ENCODE measurements at places on chromosomes 1 and 21.

- no peak for DNase-seq
Observed at GRCh38 chr1:202578565-202578964, 131.7 kb downstream of the SYT2 start.

- DNase-seq: peak; percentile 77
Observed at GRCh38 chr1:199794105-199794863, 233.2 kb upstream of the NR5A2 start.

DNA sequence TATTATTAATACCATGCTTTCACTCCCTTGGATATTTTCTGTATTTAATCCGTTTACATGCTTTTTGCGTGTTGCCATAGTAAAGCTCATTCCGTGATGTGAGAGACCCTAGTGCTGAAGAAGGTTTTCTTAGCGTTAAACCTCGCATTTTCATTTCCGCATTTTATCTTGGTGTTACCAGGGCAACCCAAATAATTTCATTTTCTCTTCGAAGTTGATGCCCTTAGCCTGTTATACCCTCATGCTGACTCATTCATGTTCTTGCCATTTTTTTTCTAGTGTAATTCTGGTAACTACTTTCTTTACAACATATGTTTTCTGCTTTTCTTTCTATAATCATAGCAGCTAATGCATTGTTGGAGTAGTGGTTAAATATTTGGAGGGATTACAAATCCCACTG lies 37.2 kb downstream of the LRRC8C start:
- DNase-seq: peak; percentile 46

GRCh38 chr21:29513535-29513934 lies 214.8 kb downstream of the BACH1 start:
- DNase-seq: no peak

GRCh38 chr21:42467140-42467983 lies 28.7 kb downstream of the RSPH1 start:
- DNase-seq: peak; percentile 12

- DNase-seq: no peak
Observed at GRCh38 chr1:165949335-165950130, 122.1 kb downstream of the UCK2 start.

All from fibroblast of gingiva (primary cell).